LoVo (cell line): ENCODE measurements at places on chromosomes 1 and 21.

DNA sequence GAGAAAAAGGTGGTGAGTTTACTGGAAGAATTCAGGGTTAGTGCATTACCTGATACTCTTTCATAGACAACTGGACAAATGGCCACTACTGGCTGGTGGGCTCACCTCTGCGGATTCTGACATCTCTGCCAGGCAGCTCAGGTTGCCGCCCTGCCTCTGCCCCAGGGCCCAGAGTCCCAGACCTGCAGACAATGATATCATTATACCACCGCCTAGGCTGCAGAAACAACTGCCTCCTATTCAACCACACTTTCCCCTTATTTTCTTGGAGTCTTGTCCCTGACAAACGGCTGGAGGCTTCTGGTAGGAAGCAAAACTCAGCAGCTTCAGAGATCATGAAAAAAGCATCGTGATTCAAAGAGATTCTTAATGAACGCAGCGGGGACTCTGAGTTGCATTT lies 37.0 kb downstream of the IRF2BP2 start:
- no peak for DNase-seq

- no peak for DNase-seq
These were observed 1048.5 kb downstream of the PLA2G4A start for GRCh38 chr1:187877220-187877619.

DNA sequence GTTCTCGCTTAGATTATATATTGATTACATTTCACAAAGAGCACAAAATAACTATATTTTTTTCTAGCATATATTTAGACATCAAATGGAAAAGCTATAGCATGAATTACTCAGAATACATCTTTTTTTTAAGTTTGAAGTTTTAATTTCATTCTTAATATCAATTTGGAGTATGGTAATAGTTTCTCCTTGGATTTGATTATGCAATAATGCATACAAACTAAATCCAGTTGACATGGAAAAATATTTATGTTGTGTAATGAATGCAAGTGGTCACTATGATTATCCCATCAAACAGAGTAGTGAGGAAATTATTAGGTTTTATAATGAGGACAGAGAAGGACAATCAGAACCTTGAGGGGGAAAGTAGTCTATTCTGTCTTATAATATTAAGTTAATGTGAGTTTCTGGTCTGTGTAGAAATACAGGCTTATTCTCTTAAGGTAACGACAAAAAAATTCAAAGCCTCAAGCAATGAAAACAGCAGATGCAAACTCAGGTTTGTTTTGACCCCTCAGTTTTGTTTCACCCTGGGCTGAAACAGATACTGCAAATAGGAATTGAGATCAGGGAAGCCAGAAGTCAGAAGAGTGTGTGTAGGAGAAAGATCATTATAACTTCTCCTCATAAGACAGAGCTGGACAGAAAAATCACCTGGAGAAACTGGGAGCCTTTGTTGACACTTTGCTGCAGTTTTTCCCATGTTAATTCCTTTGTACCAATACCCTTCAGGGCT lies 23.7 kb downstream of the LRRC8B start:
- no peak for DNase-seq

DNA sequence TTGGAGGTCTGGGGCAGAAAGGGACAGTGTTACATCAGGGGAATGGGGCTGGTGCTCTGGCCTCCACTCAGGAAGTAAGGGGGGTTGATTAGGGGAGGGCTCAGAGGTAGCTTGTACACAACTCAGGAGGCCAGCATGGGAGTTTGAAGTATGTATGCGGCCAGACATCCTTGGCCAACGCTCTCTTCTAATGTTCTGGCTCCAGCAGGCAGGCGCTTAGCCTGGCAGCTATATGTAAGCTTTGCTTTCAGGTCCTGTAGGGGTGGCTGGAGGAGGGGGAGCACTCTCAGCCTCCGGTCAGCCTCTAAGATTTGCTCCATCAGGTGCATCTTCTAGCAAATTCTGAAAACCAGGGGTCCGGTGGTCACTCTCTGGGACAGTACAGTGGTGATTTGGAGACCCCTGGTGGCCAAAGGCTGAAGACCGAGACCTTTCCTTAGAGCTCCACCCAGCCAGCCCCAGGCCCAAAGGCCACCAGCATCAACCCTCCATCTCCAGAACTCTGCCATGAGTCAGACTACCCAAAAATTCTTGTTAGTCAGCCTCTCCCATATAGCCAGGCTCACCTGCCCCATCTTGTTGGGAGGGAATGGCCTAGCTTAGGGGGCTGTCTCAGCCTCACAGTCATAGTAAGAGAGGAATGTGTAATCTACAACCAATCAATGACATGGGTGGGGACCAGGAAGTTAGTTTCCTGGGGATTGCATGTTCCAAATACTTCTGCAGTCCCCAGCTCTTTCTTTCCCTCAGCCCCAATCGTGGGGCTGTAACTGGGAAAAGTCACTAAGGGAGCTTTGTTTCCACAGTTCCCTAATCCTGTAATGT lies 9.7 kb upstream of the COL8A2 start:
- DNase-seq: peak; percentile 23

DNA sequence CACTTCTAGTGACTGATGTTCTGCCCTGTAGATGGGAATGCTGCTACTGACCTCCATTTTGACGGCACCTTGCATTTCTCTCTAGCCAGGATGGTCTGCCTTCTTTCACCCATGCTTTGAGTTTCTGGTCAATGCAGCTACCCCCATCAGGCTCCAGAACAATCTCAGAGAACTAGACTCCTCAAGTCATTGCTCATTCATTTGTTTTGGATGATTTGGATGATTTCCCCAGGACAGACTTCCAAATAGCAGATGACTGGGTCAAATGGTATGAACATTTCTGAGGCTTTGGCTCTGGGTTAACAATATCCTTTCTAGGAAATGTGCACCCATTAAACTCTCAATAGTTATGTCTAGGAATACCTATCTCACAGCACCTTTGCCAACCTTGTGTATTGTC lies 63.9 kb downstream of the CSMD2 start:
- no peak for DNase-seq

GRCh38 chr1:154623358-154623757 lies 15.4 kb upstream of the ADAR start:
- DNase-seq: no peak

- no peak for DNase-seq
These were observed 75.7 kb upstream of the RAVER2 start for GRCh38 chr1:64669098-64669675.

GRCh38 chr1:93114391-93114790 lies 35.3 kb downstream of the MTF2 start:
- DNase-seq: no peak

- no peak for DNase-seq
These were observed 73.5 kb upstream of the RUNX3 start for GRCh38 chr1:25003457-25004190.

GRCh38 chr1:112317611-112318062 lies 78.4 kb upstream of the CTTNBP2NL start:
- no peak for DNase-seq

- DNase-seq: no peak
These were observed 2.2 kb downstream of the TNFRSF4 start for GRCh38 chr1:1211541-1212441.

DNA sequence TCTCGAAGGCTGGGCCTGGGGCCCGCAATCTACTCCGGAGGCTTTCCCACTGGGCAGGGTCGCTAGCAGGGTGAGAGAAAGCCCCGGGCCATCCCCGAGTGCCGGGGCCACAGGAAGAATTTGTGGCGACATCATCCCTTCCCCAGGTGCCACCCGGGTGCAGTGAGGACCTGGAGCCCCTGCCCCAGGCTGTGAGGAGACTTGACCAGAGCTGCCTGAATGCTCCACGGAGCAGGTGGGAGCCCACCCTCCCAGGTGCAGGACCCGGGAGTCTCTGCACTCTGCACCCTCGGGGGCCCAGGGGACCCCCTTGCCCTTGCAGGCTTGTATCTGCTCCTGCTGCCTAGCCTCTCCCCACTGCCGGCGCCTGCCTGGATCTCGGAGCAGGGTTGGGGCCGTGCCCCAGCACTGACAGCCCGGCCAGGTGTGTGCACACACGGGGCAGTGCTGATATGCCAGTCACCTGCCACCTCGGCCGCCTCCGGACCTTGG lies 67.5 kb upstream of the RGS7 start:
- DNase-seq: no peak

- DNase-seq: no peak
These were observed 2.5 kb upstream of the PADI6 start for GRCh38 chr1:17369466-17369865.

DNA sequence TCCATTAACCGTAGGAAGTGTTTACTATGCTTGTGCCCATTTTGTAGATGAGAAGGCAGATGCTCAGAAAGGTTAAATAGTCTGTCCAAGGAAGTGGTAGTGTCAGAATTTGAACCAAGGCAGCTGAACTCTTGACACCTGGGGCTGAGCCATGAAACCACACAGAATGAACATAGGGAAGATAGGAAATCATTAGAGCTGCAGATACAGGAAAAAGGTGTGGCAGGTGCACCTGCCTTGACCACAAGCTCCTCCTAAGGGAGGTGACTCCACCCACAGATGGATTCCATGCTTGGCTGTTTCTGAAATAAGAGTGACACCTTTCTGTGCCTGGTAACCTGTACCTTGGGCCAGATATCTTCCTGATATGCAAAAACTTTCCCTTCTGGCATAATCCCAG lies 69.9 kb upstream of the IGSF21 start:
- DNase-seq: no peak

DNA sequence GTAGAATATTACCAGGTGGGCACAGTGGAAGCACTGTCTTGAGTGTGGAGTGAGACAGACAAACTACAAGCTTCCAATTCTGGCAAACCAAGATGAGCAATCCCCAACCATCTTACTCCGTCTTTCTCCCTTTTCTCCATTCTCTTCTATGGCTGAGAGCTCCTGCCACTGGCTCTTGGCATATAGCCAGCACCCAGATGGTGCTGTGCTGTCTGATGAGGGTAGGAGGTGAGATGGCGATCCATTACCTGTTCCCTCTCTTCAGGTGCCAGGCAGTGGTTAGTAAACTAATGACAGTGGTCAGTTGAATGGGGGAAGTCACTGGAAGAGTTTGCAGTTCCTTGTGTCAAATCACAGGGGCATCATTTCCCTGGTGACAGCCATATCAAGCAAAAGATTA lies 108.4 kb downstream of the FNBP1L start:
- DNase-seq: no peak

GRCh38 chr1:18953731-18954231 lies 2.7 kb downstream of the IFFO2 start:
- no peak for DNase-seq

GRCh38 chr1:100414693-100415497 lies 62.6 kb downstream of the CDC14A start:
- no peak for DNase-seq

DNA sequence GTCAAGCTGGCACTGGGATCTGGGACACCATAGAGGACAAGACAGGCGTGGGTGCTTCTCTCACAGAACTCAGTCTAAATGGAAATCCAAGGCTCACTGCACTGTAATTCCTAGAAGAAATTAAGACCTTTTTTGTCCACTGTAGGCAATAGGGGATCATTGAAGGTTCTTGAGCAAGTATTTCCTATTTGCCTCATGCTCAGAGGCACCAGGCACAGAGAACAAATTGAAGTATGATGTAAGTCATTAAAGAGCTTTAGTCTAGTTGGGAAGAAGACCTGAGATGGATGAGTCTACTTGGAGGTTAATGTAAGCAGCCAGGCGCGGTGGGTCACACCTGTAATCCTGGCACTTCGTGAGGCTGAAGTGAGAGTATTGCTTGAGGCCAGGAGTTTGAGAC lies 34.6 kb downstream of the EIF2D start:
- no peak for DNase-seq

GRCh38 chr1:167520711-167521206 lies 2.4 kb upstream of the CD247 start:
- DNase-seq: no peak

GRCh38 chr21:45806042-45806441 lies 162.5 kb downstream of the PCBP3 start:
- DNase-seq: no peak

GRCh38 chr1:216883518-216883917 lies 160.3 kb upstream of the ESRRG start:
- no peak for DNase-seq

- DNase-seq: no peak
These were observed 136.6 kb upstream of the GFI1 start for GRCh38 chr1:92623187-92623778.

GRCh38 chr1:180178511-180179161 lies 24.0 kb downstream of the QSOX1 start:
- DNase-seq: peak; percentile 48

- peak; percentile 39 for DNase-seq
These were observed 953 bp upstream of the BRWD1 start for GRCh38 chr21:39314143-39315027.

- DNase-seq: no peak
These were observed 23.6 kb upstream of the KCNC4 start for GRCh38 chr1:110186558-110186957.

- DNase-seq: peak; percentile 75
These were observed 12.2 kb downstream of the SDCCAG8 start for GRCh38 chr1:243267914-243268653.

DNA sequence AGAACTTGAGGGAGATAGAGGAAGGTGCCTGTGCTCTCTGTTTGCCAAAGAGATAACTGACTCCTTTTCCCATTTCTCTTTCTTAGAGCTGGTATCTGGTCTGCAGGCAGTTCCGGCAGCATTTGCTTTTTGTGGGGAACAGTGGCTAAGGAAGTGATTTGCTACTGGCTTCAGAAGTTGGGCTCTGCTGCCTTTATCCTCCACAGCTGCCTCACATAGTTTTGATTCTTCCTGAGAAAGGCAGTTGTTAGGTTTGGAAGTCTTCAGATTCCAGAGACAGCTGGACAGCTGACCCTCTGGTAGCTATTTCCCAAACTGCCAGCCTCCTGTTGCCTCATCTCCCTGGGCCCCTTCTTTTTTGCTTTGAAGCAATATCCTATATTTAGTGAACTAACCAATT lies 62.6 kb upstream of the MACF1 start:
- no peak for DNase-seq

DNA sequence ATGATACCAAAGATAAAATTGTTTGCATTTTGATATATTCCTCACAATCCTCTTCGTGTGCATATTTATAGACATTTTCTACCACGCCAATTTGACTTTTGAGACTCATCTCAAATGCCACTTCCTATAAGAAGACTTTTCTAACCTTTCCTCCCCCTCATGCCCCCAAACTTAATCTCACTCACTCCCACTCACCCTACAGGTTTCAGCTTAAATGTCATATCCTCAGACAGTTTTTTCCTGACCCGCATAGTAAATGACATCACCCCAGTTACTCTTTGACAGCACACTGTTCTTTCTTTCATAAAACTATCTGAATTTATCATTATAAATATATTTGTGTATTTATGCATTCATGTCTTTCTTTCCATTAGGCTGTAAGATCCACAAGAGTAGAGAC lies 29.6 kb upstream of the RGS8 start:
- DNase-seq: no peak

- DNase-seq: no peak
These were observed 347.2 kb downstream of the NPHP4 start for GRCh38 chr1:5645135-5645399.
